CD4-positive, alpha-beta T cell treated with Interleukin-6 at 100 ng/mL for 8 hours (primary cell): ENCODE measurements at places on chromosomes 7 and 10.

DNA sequence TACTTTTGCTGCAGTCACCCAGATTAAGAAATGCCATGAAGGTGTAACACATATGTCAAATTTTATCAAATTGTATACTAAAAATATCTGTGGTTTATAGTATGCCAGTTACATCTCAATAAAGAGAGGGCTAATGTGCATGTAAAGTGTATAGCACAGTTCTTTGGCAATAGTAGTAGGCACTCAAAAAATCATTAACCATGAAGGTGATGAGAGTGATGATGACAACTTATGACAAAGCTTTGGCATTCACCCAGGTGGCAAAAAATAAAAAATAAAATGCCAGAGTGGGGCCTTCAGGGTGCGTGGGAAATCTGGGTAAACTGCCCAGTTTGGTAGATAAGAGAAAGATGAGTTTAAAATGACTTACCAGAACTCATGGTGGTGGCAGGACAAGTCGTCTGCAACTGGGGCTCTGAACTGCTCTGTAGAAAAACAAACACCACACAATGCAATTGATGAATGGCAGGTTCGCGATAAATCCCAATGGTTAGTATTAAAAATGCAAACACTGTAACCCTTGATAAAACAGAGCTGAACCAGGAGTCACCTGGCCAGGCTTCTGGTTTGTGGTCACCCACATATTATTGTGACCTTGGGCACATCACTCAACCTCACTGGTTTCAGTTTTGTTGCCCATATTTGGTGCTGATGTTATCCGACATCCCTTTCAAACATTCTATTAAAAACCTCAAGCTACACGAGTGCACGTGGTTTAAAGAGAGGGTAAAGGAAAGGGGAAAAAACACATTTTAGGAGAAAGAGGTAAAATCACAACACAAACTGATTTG lies 120.2 kb downstream of the SORBS1 start:
- no peak for DNase-seq

DNA sequence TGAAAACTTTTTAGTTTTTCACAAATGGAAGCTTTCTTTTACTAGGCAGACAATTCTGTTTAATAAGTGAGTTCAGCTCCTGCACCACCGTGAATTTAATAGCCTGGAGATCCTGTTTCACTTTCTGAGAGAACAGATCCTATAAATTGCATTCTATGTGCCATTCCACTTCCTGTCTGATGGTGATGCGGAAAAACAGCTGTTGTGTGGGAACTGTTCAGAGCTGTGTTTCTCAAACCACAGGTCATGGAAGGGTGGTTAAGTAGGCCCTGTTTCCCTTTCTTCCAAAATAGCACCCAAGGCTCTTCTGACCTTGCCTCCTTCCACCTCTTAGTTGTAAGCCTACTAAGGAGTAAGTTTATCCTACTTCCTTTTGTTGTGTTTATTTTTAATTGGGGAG lies 97.2 kb upstream of the DKK1 start:
- DNase-seq, result no peak

- no peak for DNase-seq
Observed at GRCh38 chr10:3787016-3787400, 2.0 kb upstream of the KLF6 start.

- DNase-seq, result no peak
Observed at GRCh38 chr7:23907012-23907411, 197.0 kb downstream of the STK31 start.

GRCh38 chr10:69215405-69216171 lies 4.5 kb upstream of the HKDC1 start:
- peak; percentile 11 for DNase-seq

DNA sequence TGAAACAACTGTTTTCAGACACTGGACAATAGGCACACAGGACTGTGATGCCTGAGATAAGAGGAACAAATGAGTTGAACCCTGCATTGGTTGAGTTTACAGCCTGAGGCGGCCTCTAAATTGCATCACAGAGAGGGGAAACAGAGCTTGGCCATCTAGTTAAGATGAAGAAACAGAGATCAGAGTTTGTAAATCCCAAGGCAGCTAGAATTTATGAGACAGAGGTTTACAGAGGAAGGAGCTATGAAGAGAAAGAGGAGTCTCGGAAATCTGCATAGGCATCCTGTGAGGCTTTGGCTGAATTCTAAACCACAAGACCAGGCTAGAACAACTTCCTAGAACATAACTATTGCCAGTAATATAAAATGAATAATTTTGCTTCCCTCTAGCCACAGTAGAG lies 41.0 kb upstream of the OIT3 start:
- no peak for DNase-seq

DNA sequence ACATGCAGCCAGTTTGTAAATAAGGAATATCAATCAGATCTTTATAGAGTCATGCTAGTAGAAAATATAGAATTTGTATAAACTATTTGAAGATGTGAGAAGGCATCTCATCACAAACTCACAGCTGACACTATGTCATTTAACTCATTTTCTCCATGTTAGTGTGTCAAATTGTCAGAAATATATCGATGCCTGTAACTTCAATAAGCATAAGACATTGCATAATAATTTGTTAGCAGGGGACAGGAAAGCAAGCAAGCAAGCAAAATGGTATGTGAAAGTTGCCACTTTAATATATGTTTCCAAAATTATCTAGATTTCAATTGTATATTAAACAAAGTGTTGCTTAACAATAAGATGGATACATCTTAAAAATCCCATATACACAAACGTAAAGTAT lies 571.0 kb downstream of the ARL4A start:
- no peak for DNase-seq

DNA sequence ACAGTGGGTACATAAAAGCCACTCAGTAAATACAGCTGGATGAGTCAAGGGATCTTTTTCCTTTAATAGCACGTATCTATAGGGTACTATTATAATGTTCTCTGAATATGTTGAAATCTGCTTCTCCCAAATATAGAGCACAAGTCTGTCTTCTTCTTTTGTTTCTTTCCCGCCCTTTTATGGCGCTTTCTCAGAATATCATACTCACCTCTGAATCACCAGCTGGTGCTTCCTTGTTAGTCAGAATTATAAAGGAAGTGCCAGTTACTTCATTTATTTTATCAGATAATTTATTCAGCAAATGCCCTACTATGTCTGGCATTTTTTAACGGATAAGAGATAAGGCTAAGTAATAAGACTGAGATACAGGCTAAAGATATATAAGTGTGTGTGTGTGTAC lies 772.9 kb downstream of the SORCS3 start:
- no peak for DNase-seq

- no peak for DNase-seq
Observed at GRCh38 chr10:60990663-60991062, 46.7 kb upstream of the RHOBTB1 start.

DNA sequence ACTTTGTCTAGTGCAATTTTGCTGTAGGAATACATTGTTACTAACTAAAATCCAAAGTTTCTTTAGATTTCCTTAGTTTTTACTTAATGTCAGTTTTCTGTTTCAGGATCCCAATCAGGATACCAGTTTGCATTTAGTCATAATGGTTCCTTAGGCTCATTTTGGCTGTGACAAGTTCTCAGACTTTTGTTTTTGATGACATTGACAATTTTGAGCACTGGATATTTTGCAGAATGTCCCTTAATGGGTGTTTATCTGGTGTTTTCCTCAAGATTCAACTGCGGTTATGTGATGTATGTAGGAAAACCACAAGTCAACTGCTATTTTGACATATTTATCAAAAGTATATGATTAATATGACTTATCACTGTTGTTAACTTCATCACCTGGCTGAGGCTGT lies 482.6 kb downstream of the PCDH15 start:
- DNase-seq, result no peak

- DNase-seq, result no peak
Observed at GRCh38 chr7:27745064-27745583, 5.2 kb downstream of the TAX1BP1 start.

DNA sequence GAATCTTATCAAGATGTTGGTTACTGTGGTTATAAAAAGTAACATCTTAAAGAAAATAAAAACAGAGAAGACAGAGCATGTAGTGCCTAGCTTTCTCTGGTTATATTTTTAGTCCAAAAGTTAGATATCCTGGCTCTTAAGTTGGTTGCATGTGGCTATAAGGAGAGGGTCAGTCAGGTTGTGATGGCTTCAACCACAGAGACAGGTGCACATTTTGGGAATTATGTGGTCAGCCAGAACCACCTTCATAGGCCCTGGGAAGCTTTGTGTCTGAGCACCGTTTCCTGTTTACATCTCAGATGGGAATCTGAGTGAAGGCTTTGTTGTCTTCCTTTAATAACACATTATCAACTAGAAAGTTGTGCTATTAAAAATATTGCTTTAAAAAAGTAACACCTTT lies 265.1 kb upstream of the IGFBP3 start:
- DNase-seq, result no peak

DNA sequence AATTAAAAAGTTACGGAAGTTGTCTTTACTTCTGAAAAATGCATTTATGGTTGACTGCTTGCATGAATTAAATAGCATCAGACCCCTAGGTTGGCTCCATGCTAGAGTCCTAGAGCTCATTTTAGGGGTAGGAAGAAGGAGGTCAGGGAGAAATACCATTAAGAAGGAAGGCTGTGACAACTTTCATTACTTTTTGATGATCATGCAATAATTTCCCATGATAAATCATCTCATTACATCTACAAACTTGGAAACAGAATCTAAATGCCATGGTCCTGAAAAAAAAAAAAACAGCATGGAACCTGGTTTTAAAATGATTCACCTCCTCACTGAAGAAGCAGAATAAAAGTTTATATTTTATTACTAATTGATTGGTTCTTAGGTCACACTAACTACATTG lies 20.3 kb upstream of the PLXNA4 start:
- no peak for DNase-seq

DNA sequence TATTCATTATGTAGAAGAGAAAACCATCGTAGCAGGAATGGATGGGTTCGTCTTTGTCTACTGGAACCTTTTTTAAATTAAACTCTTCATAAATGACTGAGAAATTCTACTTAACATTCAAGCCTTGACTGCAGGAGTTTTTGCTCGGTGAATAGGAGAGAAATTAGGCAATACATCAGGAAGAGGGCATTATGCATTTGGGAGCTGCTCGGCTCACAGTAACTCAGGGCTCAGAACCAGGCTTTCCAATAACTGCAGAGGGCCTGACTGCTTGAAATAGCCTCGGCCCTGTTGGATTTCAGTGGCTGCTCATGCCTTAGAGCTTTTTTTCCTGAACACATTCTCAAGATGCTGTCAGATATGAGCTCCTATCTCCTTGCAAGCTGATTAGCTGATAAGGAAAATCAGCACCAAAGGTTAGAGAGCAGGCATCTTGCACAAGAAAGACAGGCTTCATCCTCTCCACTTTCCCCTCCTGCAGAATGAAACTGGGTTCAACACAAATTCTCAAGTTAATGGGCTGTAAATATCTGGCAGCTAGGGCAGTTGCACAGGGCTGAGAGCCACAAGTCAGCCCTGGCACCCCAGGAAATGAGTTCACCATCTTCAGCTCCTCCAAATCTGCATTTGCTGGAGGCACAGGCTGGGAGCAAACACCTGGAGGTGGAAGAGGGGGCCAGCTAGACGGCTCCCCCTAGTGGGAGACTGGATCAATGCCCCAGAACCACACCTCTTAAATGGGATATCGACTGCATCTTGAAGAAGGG lies 24.3 kb downstream of the TECTB start:
- DNase-seq, result peak; percentile 2

GRCh38 chr10:43945094-43945730 lies 296.5 kb upstream of the ZNF32 start:
- no peak for DNase-seq

DNA sequence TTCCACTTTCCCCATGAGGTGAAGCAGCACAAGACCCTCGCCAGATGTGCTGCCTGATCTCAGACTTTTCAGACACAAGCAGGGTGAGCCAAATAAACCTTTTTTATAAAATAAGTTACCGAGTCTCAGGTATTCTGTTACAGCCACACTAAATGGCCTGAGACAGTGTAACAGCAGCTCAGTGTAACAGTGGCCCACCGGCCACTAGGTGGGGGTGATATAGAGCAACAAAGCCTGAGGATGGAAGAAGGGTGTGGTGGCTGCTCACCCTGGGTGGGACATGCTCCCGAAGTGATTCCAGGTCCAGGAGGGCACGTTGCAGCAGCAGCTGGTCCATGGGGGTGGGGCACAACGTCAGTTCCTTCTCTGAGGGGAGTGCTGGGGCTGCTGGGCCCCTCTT lies 44.6 kb downstream of the BMS1 start:
- no peak for DNase-seq

GRCh38 chr7:73822319-73823173 lies 8.2 kb upstream of the CLDN4 start:
- no peak for DNase-seq

DNA sequence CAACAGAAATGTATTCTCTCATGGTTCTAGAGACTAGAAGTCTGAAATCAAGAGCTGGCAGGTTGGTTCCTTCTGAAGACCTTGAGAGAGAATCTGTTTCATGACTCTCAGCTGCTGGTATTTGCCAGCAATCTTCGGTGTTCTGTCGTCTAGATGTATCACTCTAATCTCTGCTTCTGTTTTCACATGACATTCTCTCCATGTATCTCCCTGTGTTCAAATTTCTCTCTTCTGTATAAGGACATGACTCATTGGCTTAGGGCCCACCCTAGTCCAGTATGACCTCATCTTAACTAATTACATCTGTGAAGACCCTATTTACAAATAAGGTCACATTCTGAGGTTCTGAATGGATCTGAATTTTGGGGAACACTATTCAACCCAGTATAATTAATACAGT lies 82.3 kb downstream of the ANKRD7 start:
- DNase-seq, result no peak

- DNase-seq, result peak; percentile 60
Observed at GRCh38 chr10:28393956-28394568, 91.2 kb upstream of the MPP7 start.

DNA sequence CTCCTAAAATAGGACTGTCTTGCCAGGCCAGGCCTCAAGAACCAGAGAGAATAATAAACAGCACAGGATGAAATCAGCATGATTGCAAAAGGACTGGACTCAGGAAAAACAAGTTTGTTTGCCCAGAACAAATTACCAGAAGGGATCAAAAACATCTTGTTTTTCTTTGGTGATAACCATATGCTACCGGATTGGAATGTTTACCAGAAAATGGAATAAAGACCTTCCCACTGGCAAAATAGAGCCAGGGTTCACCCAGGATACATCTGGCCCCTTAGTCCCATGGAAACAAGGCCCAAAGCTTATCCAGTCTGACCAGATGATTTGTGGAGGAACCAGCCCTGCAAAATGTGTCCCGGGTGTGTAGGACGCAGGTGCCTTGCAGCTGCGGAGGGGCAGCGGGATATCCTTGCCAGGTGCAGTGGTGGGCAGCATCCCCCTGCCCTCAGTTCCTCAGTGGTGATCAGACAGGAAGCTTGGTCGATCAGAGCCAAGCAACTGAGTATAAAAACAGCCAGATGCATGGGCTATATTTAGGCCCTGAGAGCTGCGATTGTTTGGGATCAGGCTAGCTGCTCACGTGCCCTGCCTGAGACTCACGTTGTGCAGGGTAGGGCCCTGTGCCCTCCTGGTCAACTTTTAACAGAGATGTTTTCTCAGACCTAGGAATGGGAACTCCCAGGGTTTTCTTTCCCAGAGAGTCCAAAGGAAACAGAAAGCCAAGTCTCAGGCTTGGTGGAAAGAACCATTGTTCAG lies 4.6 kb upstream of the ZNF22 start:
- no peak for DNase-seq

GRCh38 chr7:95026421-95027072 lies 119.2 kb downstream of the PPP1R9A start:
- DNase-seq, result no peak
